Astrocyte of the spinal cord (primary cell): ENCODE measurements at places on chromosomes 2 and 18.

DNA sequence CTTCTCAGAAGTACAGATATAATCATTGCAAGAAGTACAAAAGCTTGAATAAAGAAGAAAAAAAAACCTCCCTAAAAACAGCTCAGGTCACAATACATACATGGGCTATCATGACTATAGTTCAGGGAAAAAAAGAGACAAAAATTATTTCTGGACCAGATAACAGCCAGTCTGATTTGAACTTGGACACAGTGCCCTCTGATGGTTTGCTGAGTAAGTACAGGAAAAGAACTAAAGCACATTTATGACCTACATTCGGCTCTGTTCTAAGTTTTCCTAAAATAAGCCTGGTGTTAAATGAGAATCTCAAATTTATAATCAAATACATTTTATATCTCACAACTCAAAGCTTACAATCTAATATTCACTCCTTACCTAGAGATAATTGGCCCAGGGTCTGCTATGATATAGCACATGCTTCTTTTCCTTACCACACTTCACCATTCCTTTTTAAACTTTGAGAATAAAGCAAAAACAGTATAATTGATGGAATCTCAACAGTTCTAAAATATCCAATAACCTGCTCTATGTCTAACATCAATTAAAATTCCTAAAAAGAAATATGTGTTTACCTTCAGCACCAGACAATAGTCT, 81.1 kb downstream of the RAPH1 start:
- DNase-seq = peak; percentile 61

DNA sequence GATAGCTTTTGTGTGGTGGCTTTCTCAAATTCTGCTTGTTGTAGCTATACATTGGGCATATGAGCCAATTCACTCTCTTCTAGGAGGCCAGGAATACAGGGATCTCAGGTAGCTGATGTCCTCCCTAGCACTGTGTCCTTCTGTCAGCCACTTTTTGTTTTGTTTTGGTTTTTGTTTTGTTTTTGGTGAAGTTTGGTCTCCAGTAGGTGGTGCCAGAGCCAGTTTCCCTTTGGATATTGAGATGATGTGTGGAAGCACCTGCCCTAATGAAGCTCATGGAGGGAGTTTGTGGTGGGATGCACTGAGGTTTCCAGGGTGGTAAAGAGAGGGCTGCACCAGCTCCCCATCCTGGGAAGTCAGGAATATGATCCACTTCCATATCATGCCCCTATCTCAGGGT, 100.5 kb upstream of the VWC2L start:
- DNase-seq = no peak

- DNase-seq = peak; percentile 10
Observed at GRCh38 chr2:233385489-233386044, 31.3 kb downstream of the DGKD start.

- DNase-seq = no peak
Observed at GRCh38 chr18:79222790-79223189, 153.6 kb downstream of the ATP9B start.

GRCh38 chr2:119359774-119360173, 6.9 kb downstream of the C2orf76 start:
- no peak for DNase-seq

- no peak for DNase-seq
Observed at GRCh38 chr2:238102865-238103264, 2.7 kb downstream of the ESPNL start.
